ENCODE measurements at places on chromosomes 12 and 14.

GRCh38 chr14:74160763-74161162 lies 76.0 kb downstream of the LIN52 start:
- DNase-seq: no peak

GRCh38 chr12:25755136-25755970 lies 202.3 kb upstream of the LMNTD1 start:
- no peak for DNase-seq

GRCh38 chr12:6230321-6231110 lies 30.3 kb downstream of the CD9 start:
- peak; percentile 45 for DNase-seq

- DNase-seq: peak; percentile 86
Observed at GRCh38 chr12:92134638-92135274, 10.9 kb downstream of the BTG1 start.
